Activated CD8-positive, alpha-beta memory T cell treated with anti-CD3 and anti-CD28 coated beads for 4 hours (primary cell): ENCODE measurements at places on chromosomes 6 and 20.

DNA sequence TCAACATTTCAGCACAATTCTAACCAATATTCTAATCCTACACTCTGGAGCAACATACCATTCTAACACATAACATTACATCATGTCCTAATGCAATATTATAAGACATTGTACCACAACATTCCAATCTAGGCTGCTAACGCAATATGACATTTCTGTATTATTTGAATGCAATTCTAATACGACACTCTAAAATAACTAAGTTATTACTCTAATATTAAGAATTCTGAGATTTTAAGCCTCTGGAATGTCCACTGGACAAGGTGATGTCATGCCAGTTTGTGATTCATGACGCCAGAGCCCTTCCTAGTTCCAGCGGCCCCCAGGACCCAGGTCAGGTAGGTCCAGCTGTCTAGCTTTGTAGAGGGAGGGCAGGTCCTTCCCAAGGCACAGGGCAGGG lies 69.7 kb upstream of the SIRPA start:
- no peak for DNase-seq

- no peak for DNase-seq
These were observed 48.1 kb upstream of the MDGA1 start for GRCh38 chr6:37745748-37746147.

GRCh38 chr6:127518710-127519468 lies at the start of gene MTCL3:
Gene MTCL3 (minus strand): TSS chr6:127519335.
- no peak for DNase-seq

- DNase-seq = no peak
These were observed 97.0 kb downstream of the KCNB1 start for GRCh38 chr20:49385465-49385864.

DNA sequence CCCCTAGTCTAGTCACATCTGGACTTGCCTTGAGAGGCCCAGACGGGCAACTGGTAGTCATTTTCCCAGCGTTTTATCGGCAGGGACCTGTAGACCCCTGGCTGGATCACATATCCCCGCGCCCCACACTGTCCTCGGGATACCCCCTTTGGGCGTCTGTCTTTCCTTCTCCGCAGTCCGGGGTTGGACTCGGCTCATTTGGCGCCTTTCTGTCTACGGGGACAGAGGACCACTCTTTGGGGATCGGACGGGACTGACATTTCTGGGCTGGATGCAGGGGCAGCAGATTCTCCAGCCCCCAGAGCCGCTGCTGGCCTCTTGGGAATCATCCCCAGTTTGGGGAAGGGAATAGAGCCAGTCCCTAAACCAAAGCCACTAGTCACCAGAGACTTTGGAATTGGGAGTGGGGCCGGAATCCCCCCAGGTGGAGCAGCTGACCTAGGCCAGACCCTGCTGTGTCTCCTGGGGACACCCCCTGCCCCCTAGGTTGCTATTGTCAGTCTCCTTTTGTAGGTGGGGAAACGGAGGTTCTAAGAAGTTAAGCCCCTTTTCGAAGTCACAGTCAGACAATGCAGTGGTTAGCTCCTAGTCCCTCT lies 734 bp downstream of the FAM110A start:
- DNase-seq = no peak

DNA sequence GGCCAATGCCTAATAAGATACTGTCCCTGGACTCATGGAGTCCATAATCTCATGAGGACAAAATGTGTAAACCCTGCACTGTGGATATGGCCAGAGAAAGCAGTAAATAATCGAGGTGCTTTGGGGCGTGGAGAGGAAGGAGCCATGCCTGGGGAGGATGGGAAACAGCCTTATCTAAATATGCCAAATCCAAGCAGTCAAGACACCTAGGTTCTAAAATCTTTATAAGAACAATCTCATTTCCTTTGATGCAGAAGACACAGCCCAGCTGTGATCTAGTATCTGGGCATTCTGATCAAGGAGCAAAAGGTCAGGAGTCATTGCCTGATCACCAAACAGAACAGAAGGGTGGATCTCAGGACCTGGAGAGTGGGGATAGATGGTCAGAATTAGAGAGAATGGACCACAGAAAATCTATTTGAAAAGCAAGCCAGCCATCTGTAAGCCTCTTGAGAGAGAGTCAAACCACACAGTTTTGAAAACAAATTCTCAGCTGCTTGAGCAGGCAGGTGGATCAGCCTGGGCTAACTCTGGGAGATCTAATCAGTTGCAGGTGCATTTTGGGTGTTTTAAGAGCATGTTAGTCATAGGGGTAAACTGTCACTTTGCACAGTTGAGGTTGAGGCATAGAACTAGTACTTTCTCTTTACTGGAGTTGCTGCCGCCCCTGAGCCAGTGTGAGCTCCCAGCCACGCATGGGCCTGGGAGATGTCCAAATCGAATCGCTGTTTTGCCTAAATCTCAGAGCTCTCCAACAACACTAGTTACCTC lies 130.8 kb upstream of the TNFAIP3 start:
- peak; percentile 4 for DNase-seq

GRCh38 chr6:127951172-127951917 lies 50.5 kb upstream of the THEMIS start:
- no peak for DNase-seq

- no peak for DNase-seq
These were observed 16.7 kb downstream of the ACOT13 start for GRCh38 chr6:24683297-24684296.

DNA sequence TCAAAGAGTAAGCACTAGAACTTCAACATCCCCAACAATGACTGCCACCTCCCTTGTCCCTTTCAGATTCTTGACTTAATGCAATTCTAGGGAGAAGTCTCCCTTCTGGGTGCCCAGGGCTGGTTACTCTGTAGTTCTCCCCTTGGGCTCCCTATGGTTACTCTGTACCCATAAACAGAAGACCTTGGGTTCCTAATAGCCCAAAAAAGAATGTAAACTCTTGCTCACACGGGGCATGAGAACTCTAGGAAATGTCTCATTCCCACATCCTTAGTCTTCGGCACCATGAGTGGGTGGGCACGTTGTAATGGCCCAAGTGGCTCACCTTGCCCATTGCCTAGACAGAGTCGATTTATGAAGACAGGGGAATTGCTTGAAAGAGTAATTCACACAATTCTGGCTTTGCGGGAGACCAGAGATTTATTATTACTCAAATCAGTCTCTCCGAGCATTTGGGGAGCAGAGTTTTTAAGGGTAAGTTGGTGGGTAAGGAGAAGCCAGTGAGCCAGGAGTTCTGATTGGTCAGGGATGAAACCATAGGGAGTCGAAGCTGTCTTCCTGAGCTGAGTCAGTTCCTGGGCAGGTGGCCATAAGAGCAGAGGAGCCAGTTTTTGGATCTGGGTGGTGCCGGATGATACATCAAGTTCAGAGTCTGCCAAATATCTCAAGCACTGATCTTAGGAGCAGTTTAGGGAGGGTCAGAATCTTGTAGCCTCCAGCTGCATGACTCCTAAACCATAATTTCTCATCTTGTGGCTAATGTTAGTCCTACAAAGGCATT lies 61.2 kb upstream of the SIRPG start:
- no peak for DNase-seq

GRCh38 chr20:49029203-49029602 lies 16.9 kb upstream of the CSE1L start:
- DNase-seq = no peak

- DNase-seq = no peak
These were observed 15.7 kb downstream of the PXMP4 start for GRCh38 chr20:33704197-33704924.

GRCh38 chr20:40980106-40980827 lies 48.4 kb upstream of the TOP1 start:
- no peak for DNase-seq

- DNase-seq = no peak
These were observed 43.0 kb downstream of the TPD52L1 start for GRCh38 chr6:125196613-125197012.

GRCh38 chr6:139520321-139520768 lies 145.9 kb upstream of the CITED2 start:
- no peak for DNase-seq

GRCh38 chr6:52409499-52409898 lies 10.6 kb upstream of the EFHC1 start:
- no peak for DNase-seq

GRCh38 chr6:152605342-152605741 lies 31.8 kb downstream of the SYNE1 start:
- DNase-seq = no peak

DNA sequence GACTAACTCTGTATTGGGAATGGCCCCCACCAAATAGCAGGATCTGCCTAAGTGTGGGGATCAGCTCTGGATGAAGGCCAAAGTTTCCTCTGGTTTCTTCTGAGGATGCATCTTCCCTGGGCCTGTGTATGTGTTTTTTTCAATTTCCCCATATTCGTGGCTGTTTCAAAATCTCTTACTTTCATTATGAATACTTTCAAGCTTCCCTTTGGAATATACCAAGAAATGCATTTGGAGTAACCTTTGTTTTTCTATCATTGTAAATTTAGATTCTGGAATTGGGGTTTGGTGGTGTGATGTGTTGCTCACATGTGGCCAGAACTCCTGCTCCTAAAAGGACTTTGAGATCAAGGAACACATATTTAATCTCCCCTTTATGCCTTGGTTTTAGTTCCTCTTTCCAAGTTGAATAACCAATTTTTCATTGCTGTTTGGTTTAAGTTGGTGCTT lies 8.4 kb downstream of the ENTPD6 start:
- no peak for DNase-seq

GRCh38 chr6:13695252-13695651 lies 16.4 kb downstream of the RANBP9 start:
- DNase-seq = no peak

GRCh38 chr20:57714409-57715267 lies 4.8 kb upstream of the PMEPA1 start:
- DNase-seq = no peak

DNA sequence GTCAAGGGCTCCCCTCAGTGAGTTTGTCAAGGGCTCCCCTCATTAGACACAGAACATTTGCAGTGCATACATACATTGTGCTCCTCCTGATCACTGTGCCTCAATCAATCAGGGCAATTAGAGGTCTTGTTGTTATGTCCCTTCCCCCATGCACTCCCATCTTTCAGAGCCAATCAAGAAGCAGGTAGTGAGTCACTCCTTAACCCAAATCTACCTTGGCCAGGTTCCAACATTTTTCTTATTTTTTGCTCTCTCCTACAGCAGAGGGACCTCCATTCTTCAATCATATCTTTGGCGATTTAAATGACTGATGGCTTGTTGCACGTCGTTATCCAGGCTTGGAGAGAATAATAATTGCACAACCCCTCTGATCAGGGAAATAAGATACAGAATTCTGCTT lies 409.9 kb upstream of the SPTLC3 start:
- no peak for DNase-seq

GRCh38 chr6:62612471-62612870 lies 326.4 kb upstream of the KHDRBS2 start:
- DNase-seq = no peak

DNA sequence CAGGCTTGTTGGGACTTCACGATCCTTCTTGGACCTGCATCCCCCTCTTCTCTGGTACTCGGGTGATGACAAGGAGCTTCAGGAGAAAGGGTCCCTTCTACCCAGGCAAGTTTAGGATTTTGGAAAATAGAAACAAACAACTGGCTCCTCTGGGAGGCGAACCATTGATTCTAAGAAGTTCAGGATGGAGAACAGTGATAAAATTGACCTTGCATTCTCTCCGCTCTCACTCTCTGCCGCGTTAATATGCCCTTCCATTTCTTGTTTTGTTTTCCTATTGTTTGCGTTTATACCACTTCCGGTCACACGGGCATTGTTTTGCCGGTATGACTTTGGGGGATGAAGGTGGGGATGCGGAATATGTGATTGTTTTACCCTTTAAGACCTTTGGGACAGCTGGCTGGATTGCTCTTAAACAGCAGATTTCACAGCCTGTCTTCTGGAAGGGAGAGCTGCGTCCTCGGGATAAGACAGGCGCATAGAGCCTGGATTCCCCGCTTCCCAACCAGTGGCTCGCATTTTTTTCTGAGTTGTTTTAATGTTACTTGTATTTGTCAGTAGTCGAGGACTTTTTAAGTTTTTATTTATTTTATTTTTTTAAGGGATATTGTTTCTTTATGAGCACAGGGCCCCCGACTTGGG lies 144.3 kb upstream of the ZNF184 start:
- DNase-seq = no peak

DNA sequence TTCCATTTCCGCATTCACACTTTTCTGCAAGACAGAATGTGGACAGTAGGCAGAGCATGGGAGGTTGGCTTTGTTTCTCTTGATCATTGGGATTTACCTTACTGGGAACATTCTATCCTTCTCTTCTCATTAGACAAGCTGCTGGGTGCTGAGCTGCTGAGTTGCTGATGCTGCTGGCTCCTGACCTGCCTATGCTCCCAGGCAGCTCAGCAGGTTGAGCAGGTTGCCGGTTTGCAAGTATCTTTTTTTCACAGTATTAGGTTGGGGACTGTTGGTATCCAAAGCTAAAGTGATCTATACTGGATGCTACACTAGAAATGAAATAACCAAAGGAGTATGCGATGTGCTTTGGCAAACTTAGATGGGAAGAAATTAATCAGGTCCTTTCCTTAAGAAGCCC lies 23.7 kb upstream of the ADGRF4 start:
- no peak for DNase-seq
